ENCODE measurements at places on chromosomes 11 and 22.

DNA sequence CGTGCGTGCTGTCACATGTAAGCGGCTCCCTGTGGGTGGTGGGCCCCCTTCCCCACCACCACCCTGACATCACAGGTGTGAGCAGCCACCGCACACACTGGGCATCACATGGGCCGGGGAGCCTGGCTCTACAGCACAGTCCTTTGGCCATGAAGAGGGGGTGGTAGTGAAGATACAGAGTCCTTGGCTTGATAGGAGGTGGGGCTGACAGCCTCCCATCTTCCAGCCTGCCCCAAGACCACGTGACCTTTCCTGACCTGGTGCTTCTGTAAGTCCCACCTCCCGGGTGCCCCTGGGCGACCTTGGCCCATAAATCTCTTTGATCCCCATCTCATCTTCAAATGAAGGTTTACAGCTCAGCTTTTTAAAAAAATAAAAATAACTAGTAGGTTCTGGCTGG lies 21.2 kb upstream of the MGAT3 start:
- DNase-seq: no peak

DNA sequence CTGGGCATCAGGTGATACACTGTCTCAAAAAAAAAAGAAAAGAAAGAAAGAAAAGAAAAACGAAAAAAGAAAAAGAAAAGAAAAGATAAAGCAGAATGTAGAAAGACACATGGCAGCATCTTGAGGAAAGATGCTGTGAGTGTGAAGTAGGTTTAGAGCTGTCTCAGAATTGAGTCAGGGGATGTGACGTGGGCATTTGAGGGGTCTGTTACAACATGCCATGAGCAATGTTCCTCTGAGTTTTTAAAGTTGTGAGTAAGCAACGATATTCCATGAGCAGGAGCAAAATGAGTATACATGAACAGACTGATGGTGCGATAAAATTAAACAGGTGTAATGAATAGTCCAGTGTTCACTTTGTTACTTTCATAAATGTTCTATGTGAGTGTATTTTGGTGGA lies 11.3 kb upstream of the QSER1 start:
- DNase-seq: no peak

DNA sequence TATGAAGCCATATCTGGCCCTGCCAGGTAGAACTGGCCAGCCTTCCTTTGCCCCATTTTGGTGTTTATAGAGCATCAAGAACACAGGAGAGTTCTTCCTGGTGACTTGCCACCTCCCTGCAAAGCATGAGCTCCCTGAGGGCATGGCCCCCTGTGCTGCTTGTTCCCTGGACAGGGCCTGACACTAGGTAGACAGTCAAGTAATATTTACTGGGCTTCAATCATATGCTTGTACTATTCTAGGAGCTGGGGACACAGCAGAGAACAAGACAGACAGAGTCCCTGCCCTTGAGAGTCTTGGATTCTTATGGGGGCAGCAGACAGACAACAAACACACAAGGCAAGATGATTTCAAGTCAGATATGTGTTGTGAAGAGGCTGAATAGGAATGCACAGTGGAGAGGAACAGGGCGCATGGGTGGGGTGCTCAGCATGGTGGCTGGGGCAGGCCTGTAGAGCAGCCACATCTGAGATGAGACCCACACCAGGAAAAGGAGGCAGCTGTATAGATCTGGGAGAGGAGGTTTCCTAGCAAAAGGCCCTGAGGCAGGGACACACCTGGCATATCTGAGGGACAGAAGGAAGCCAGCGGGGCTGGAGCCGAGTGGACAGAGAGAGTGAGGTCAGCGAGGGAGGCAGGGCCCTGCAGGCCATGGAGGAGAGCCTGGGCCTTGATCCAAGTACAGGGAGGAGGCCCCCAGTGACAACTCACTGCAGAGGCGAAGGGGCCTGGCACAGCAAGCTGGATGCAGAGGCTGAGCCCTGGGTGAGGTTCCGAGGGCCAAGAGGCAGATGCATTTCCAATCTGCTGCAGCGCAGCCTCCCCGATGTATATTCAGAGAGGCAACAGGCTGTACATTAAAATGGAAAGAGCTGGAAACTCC lies 10.2 kb upstream of the CBX6 start:
- no peak for DNase-seq

DNA sequence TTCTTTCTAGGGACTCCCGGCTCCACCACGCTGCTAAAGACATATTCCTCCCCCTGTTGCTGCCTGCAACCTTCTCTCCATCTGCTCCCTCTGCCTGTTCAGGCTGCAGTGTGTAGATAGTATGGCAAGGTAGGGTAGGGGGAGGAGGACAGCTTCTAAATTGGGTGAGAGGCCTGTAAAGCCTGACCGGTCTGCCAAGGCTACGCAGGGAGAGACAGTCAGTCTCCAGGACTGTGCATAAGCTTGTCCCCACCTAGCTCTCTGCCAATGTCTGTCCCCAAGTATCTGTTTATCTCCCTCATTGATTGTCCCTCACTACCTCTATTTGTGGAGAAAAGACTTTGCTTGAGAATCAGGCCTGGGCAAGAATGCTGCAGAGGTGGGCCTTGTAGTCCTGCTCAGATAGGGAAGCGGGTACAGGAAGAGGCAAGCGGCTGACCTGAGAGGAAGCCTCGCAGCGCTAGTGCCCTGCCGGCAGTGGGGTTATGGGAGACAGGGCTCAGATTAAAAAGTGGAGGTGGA lies 871 bp upstream of the SEZ6L start:
- DNase-seq: no peak

DNA sequence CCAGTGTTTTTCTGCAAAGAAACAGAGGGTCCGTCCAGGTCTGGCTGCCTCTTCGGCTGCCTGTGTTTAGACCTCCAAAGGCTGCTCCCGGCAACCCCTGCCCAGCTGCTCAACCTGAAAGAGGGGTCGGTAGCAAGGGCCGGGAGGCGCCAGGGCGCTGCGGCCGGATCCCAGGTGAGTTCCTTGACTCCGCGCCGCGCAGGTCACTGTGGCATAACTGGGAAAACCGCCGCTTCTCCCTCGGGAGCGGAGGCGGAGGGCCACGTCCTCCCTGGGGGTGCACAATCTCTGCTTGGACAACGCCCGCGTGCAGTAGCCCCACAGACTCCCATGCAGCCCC lies 1.0 kb upstream of the BRSK2 start:
- no peak for DNase-seq

- no peak for DNase-seq
Observed at GRCh38 chr11:112437096-112437495, 176.4 kb upstream of the PLET1 start.

DNA sequence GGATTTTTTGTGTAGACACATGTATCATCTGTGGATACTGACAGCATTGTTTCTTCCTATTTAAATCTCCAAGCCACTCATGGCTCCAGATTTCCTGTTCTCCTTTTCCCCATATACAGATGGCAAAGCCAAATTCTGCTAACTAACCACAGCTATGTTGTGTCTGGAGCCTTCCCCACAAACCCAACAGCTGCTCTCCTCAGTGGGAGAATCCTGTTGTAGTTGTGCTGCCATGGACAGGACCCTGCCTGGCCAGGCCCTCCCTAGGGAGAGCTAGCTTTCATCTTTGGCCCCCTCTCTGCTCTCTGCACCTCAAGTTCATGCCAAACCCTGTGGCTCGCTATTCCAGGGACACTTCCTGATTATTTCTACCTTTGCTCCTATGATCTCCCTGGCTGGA lies 106.4 kb upstream of the CCDC90B start:
- DNase-seq: no peak

DNA sequence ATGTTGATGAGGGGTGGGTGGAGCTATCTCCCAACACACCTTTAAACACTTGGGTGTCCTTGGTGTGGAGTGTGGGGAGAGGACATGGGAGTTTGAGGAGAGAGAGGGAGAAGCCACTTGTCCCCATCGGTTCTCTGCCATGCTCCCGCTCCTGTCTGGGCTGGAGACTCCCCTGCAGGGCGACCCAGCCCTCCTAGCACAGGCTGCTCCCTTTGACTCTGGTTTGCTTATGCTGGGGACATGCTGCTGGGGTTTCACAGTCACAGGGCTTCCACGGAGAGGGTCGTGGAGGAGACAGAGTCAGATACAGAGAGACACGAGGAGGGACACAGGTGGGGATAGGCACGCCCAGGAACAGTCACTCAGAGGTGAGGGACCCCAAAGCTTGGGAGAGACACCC lies 1.6 kb downstream of the SCUBE1 start:
- no peak for DNase-seq

- no peak for DNase-seq
Observed at GRCh38 chr11:46951864-46952263, 15.3 kb downstream of the CSTPP1 start.

DNA sequence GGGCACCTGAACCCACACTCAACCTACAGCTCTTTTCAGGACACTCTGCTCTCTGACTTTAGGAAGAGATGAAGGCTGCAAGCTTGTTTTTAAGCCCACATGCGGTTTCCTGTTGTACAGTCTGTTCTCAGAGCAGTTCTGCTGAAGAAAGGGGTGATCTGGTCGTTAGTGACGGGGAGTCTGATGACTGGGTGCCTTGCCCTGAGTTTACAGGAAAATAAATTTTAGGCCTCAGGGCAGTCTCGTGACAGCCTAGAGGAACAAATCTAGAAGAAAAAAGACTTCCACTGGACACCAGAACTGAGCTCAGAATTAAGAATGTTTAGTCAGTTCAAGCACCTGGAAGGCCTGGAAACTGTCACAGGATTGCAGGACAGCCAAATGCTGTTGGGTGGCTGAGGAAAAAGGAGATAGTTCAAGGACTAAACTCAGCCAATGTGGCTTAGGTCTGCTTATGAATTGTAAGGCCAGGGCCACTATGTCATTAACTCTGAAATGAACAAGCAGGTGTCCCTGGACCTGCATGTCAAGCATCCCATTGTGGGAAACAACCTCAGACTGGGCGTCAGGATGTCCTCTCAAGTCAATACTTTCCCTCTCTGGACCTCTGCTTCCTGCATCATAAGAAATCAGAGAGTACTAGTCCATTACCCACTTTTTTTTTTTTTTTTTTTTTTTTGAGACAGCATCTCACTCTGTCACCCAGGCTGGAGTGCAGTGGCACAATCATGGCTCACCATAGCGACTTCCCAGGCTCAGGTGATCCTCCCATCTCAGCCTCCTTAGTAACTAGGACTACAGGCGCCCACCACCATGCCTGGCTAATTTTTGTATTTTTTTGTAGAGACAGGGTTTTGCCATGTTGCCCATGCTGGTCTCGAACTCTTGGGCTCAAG lies 5.7 kb downstream of the PIK3IP1 start:
- no peak for DNase-seq

- no peak for DNase-seq
Observed at GRCh38 chr11:128862406-128862805, 4.7 kb downstream of the KCNJ1 start.

DNA sequence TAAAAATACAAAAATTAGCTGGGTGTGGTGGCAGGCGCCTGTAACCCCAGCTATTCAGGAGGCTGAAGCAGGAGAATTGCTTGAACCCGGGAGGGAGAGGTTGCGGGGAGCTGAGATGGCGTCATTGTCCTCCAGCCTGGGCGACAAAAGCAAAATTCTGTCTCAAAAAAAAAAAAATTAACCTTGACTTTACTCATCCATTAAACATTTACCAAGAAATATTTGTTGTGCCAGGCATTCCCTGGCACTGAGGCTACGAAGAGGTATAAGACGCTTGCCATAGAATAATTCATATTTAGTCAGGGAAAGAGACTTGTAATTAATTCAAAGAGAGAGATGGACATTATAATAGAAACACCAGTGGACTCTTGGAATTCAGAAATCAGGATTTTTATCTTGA lies 13.2 kb upstream of the PAFAH1B2 start:
- no peak for DNase-seq

- DNase-seq: no peak
Observed at GRCh38 chr11:18452927-18453326, 2.7 kb upstream of the LDHAL6A start.

GRCh38 chr22:46113910-46114517 lies 36.3 kb upstream of the PPARA start:
- no peak for DNase-seq

DNA sequence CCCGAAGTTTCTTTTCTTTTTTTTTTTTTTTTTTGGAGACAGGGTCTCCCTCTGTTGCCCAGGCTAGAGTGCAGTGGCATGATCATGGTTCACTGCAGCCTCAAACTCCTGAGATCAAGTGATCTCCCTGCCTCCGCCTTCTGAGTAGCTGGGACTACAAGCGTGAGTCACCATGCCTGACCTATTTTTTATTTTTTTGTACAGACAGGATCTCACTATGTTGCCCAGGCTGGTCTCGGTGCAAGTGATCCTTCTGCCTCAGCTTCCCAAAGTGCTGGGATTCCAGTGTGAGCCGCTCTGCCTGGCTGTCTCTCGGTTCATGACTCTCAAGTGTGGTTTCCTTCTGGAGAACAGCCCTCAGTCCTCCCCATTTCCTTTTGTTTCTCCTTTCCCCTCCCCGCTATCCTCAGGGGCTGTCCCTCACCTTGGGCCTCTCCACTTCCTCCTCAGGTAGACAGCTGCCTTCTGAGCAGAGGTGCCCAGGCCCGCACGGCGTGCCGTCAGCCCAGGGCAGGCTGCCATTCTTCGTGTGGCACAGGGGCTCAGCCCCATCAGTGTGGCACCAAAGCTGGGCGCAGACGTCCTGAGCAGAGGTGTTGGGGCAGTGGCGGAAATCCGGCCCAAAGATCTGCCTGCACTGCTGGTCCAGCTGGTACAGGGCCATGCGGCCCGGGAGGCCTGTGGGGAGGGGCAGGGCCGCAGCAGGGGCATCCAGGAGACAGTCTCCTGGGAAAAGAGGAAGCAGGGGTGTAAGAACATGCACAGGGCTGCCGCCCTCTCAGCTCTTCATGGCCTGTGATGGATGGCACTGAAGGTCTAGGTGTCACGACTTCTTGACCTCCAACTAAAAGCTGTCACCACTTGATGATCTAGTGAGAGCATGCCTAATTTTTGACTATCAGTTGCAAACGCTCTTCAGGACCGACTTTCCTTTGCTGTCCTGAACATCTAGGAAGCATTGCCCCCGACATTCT lies 14.0 kb downstream of the ADAMTS8 start:
- DNase-seq: no peak

All from cerebellar nuclear complex (tissue), 1 donor.